ENCODE measurements at places on chromosomes 2 and 18. TPM values are rescaled to one million over a fixed set of nuclear protein-coding genes. Genes with fewer than 3 reads are reported as not detected.
A peak's percentile ranks its signal among the peaks of the same experiment; 100 is the strongest.

The SH3YL1 gene
- 15.4 TPM for total RNA-seq

The CCDC178 gene
- not detected for total RNA-seq

GRCh38 chr18:57579934-57580333 lies 6.6 kb downstream of the FECH start:
- no peak overlapping the region for H3K27ac ChIP-seq
- H3K36me3 ChIP-seq = peaks cover 7% of the 10 kb centered on the region
- H3K4me1 ChIP-seq = peaks cover 13% of the 10 kb centered on the region
- DNase-seq = no peak
- H3K27me3 ChIP-seq = no peaks in the 10 kb centered on the region

GRCh38 chr2:189854187-189854586 lies 69.9 kb downstream of the PMS1 start:
- H3K27me3 ChIP-seq = no peaks in the 10 kb centered on the region
- DNase-seq = no peak
- no peak overlapping the region for H3K27ac ChIP-seq
- no peak overlapping the region for H3K4me3 ChIP-seq

The CHRNA1 gene
- total RNA-seq = not detected

- DNase-seq = no peak
- H3K27ac ChIP-seq = peak overlapping the region; percentile 87
- H3K4me3 ChIP-seq = peak overlapping the region; percentile 88
- peaks cover 11% of the 10 kb centered on the region for H3K27me3 ChIP-seq
Measured at GRCh38 chr2:162074928-162075688, 1.1 kb upstream of the DPP4 start.

DNA sequence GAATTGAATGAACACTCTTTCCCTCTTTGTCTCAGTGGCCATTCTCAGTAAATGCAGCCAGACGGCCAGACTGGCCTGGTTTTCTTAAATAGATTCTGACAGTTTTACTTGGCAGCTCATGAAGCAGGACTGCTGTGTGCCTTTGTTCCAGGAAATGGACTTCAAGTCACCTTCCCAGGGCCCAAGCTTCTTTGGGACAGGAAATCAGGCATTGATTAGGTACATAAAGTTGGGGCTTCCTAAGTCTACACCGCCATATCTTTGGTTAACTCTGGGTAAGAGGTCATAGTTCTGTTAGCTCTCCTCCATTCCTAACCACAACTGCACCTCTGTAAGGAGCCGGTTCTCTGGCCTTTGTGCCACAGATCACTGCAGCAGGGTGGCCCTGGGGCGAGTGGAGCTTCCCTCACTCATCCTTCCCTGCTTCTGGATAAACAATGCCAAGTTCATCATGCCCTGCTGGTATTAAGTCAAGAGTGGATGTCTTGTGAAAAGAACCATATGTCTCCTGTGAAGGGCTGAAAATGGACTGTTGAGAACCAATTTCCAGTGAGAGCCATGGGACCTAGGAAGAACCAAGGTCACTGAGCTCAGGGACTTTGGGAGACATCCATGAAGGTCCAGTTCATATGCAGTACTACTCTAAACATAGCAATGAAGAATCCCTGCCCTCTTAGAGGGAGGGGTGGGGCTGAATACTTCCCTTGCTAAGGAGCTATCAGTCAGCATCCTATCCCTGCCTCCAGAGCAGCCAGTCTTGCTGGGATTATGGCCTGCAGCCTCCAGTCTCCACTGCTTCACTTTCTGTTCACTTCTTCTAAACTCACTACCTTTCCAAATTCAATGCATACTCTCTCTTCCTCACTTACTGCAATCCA lies 122.6 kb upstream of the XPO1 start:
- H3K27me3 ChIP-seq = no peaks in the 10 kb centered on the region
- H3K36me3 ChIP-seq = no peaks in the 10 kb centered on the region
- H3K4me3 ChIP-seq = no peak overlapping the region
- H3K4me1 ChIP-seq = peaks cover 6% of the 10 kb centered on the region
- no peak overlapping the region for H3K27ac ChIP-seq
- no peak for DNase-seq

The POU3F3 gene
- not detected for total RNA-seq

DNA sequence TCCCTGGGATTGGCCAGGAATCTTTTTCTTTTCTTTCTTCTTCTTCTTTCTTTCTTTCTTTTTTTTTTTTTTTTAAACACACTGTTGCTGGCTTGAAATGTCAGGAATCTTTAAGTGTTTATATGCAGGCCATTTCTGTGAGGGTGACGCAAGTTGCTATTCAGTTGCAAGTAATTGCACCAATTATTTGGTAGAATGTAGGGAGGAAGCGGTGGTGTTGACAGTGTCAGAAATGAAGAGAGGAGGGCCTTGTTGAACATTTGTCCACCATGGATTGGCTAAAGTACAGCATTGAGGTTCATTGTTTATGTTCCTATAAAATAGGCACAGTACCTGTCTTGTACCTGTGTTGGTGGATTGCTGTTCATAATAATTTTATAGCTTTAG lies 6.5 kb downstream of the RPIA start:
- peaks cover 21% of the 10 kb centered on the region for H3K4me1 ChIP-seq
- DNase-seq = no peak
- peak overlapping the region; percentile 17 for H3K27ac ChIP-seq
- H3K36me3 ChIP-seq = peaks cover 6% of the 10 kb centered on the region
- no peak overlapping the region for H3K4me3 ChIP-seq
- no peaks in the 10 kb centered on the region for H3K27me3 ChIP-seq

The CD302 gene
- 0.55 TPM for total RNA-seq
